ENCODE measurements at places on chromosomes 13 and 19. TPM values are rescaled to one million over a fixed set of nuclear protein-coding genes. Genes with fewer than 3 reads are reported as not detected.

PNMA8C gene
- total RNA-seq = not detected

OVOL3 gene
- not detected for total RNA-seq

SMIM44 gene
- 1.7 TPM for total RNA-seq

DENND1C gene
- total RNA-seq = 1.4 TPM

TEX26 gene
- not detected for total RNA-seq

CTXN1 gene
- 37.1 TPM for total RNA-seq

KLK15 gene
- total RNA-seq = 4.0 TPM

ZNF568 gene
- 9.2 TPM for total RNA-seq

DNA sequence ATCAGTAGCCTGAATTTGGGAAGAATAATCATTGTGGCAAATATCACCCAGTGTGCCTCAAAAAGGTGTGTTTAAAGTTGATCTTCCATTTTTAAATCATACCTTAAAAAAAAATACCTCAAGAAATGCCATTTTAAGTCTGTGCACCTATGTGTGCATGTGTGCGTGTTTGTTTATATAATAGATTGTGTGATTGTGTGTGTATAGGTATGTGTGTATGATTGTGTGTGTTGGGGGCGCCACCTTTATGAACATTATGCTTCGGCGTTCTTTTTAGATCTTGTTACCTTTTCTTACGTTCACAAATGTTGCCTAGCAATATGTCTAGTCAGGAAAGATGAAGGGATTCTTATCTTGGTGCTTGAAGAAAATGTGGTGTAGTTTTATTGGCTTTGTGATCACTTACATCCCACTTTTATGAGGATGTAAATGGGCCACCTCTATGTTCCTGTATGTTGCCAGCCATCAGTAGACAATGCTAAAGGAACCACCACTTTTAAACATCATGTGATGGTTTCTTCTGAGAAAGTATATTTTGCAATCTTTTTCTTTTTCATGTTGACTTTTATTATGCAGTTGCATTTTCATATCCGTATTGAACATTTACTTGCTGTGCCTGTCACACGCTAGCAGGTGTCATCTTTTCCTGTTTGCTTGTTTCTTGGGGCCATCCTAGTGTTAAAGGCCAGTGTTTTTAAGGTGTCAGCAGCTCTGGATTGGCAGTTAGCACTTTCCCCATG lies 2.2 kb upstream of the IRS2 start:
- H3K4me1 ChIP-seq = peaks cover 7% of the 10 kb centered on the region
- H3K36me3 ChIP-seq = peaks cover 1% of the 10 kb centered on the region

DNA sequence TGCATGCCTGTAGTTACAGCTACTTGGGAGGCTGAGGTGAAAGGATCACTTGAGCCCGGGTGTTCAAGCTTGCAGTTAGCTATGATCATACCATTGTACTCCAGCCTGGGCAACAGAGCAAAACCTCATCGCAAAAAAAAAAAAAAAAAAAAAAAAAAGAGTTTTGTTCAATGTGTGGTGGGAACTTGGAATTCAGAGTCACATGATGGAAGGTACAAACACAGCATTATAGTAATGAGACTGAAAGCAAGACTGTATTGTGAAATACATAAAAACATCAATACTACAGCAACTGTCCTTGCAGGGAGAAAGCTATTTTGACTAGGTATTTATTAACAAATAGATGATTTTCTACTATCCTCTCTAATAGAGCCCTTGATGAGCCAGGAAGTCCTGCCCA lies 393.2 kb downstream of the DLEU7 start:
- H3K27ac ChIP-seq = no peak overlapping the region
- no peaks in the 10 kb centered on the region for H3K4me1 ChIP-seq
- no peak overlapping the region for H3K4me3 ChIP-seq
- no peaks in the 10 kb centered on the region for H3K36me3 ChIP-seq

DNA sequence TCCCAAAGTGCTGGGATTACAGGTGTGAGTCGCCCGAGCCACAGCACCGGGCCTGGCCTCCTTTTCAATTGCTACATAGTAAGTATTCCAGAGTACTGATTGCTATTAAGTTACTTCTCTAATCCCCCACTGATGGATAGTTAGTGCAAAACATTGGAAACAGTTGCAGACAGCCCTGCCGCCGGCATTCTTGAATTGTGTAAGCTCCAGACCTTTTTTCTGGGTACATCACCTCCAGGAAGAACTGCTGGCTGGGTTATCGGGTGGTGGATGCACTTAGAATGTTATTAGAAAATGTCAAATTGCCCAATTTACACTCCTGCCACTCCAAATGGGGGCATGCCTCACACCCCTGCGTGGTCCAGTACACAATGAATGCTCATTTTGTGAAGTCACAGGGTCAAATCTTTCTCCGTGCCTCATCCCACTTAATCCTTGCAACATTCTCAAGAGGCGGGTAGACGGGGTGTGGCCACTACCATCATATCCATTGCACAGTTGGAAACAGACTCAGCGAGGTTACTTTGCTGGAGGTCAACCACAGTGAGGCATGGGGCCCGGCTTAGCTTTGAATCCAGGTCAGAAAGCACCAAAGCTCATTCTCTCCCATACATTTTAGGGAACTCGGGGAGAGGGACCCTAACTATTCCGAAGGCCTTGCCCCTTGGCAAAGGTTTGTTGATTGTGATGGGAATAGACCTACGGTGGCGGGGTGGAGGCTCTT lies 1.0 kb upstream of the KDM4B start:
- peak overlapping the region; percentile 56 for H3K27ac ChIP-seq
- H3K36me3 ChIP-seq = no peaks in the 10 kb centered on the region
- peak overlapping the region; percentile 10 for H3K4me3 ChIP-seq
- no peaks in the 10 kb centered on the region for H3K27me3 ChIP-seq
- DNase-seq = no peak

- H3K36me3 ChIP-seq = no peaks in the 10 kb centered on the region
- no peak for DNase-seq
- no peaks in the 10 kb centered on the region for H3K4me1 ChIP-seq
- no peaks in the 10 kb centered on the region for H3K27me3 ChIP-seq
- peak overlapping the region; percentile 44 for H3K4me3 ChIP-seq
Observed at GRCh38 chr19:41219924-41220567, 1.0 kb downstream of the AXL start.

- no peaks in the 10 kb centered on the region for H3K36me3 ChIP-seq
- H3K4me1 ChIP-seq = no peaks in the 10 kb centered on the region
- no peaks in the 10 kb centered on the region for H3K27me3 ChIP-seq
- H3K4me3 ChIP-seq = no peak overlapping the region
- H3K27ac ChIP-seq = no peak overlapping the region
Observed at GRCh38 chr13:94993616-94994015, 281.3 kb upstream of the SOX21 start.

DNA sequence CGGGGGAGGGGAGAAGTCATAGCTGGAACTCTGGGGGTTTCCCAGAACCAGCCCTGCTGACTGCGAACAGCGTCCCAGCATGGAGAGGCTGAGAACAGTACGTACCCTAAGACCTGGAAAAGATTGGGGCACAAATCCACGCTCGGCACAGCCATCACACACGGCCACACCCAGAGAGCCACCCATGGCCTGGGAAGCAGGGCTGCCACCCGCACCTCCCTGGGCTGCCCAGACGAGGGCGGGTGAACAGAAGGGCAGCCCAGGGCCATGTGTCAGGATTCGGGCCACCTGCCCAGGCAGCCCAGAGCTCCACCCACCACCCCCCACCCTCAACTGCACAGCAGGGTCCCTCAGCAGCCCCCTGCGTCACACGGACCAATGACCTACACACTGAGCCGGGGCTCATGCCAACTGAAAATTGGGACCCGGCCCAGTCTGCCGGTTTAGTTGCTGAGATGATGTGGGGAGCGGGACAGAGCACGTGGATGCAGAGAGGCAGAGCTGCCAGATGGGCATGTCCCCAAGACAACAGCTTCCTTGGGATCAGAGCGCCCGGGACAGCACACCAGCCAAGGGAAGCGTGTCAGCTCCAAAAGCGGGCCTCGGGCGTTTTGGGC lies 8.5 kb downstream of the UBXN6 start:
- H3K27ac ChIP-seq = peak overlapping the region; percentile 67
- H3K36me3 ChIP-seq = peaks cover 40% of the 10 kb centered on the region
- H3K27me3 ChIP-seq = no peaks in the 10 kb centered on the region
- DNase-seq = peak; percentile 89
- H3K4me3 ChIP-seq = no peak overlapping the region

DNA sequence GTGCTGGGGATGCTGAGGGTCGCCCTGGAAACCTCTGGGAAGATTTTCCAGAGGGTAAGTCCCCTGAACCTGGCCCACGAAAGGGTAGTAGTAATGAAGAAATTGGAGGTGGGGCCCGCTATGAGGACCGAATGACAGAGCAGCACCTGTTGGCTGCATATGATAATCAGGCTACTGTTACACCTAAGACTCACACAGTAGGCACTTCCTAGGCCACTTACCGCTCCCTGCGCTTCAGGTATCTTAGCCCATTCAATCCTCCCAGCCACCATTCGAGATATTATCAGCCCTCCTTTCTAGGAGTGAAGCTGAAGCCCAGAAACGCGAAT lies 4.3 kb upstream of the LRFN3 start:
- H3K4me3 ChIP-seq = no peak overlapping the region
- no peaks in the 10 kb centered on the region for H3K27me3 ChIP-seq
- no peak overlapping the region for H3K27ac ChIP-seq
- DNase-seq = no peak

- DNase-seq = no peak
- no peak overlapping the region for H3K27ac ChIP-seq
- H3K4me1 ChIP-seq = no peaks in the 10 kb centered on the region
- H3K27me3 ChIP-seq = no peaks in the 10 kb centered on the region
- no peaks in the 10 kb centered on the region for H3K36me3 ChIP-seq
Observed at GRCh38 chr13:72379581-72379980, 347.8 kb downstream of the MZT1 start.

- H3K4me3 ChIP-seq = no peak overlapping the region
- DNase-seq = no peak
- no peaks in the 10 kb centered on the region for H3K27me3 ChIP-seq
- H3K36me3 ChIP-seq = no peaks in the 10 kb centered on the region
- H3K4me1 ChIP-seq = no peaks in the 10 kb centered on the region
- H3K27ac ChIP-seq = no peak overlapping the region
Observed at GRCh38 chr13:58579468-58579867, 947.9 kb downstream of the PCDH17 start.

DNA sequence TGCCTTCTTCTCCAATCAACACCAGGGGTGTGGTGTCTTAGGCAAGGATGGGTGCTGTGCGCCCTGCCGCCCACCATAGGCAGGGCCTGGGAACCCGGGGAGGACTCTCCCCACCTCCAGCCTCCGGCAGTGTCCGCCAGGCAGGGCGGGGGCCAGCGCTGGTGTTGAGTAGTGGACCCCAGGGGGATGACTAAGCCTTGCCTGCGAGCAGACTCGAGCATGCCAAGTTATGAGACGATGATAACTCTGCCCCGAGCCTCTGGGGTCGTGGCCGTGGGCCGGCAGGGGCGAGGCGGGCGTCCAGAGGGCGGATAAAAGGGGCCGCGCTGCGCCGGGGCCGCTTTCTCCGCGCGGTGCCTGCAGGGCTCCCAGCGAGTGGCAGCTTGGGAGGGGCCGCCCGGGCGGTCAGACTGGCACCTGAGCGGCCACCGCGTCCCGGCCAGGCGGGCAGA lies at the start of gene MEDAG:
TSS of gene MEDAG (plus strand) at position 340 of the 452 bp plus-strand sequence. CDS start 245 bp downstream, outside the sequence.
- no peak for DNase-seq
- no peaks in the 10 kb centered on the region for H3K36me3 ChIP-seq
- peak within 1 kb of the TSS; percentile 13 for H3K4me3 ChIP-seq
- H3K27ac ChIP-seq = no peak within 1 kb of the TSS
- H3K27me3 ChIP-seq = peaks cover 14% of the 10 kb centered on the region

DNA sequence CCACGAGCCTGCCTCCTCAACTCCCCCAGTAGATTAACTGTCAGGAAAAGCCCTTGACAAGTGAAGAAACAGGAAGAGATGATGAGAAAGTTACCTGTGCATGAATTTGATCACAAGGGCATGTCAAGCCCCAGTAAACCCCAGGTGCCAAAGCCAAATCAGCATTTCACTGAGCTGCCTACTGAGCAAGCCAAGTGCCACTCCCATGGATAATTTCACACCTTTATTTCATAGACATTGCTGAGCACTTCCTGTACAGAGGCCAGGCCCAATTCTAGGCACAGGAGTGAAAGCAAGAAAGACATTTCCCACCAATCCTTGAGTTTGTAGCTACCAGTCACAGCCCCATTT lies 2.4 kb downstream of the GADD45GIP1 start:
- H3K4me1 ChIP-seq = peaks cover 6% of the 10 kb centered on the region
- no peak for DNase-seq
- H3K4me3 ChIP-seq = no peak overlapping the region
- peaks cover 16% of the 10 kb centered on the region for H3K36me3 ChIP-seq
- H3K27ac ChIP-seq = no peak overlapping the region
- H3K27me3 ChIP-seq = no peaks in the 10 kb centered on the region

- peaks cover 14% of the 10 kb centered on the region for H3K4me1 ChIP-seq
- no peak for DNase-seq
- no peaks in the 10 kb centered on the region for H3K36me3 ChIP-seq
- H3K27ac ChIP-seq = no peak overlapping the region
- no peak overlapping the region for H3K4me3 ChIP-seq
Observed at GRCh38 chr19:17331045-17331558, 3.6 kb downstream of the ANO8 start.

DNA sequence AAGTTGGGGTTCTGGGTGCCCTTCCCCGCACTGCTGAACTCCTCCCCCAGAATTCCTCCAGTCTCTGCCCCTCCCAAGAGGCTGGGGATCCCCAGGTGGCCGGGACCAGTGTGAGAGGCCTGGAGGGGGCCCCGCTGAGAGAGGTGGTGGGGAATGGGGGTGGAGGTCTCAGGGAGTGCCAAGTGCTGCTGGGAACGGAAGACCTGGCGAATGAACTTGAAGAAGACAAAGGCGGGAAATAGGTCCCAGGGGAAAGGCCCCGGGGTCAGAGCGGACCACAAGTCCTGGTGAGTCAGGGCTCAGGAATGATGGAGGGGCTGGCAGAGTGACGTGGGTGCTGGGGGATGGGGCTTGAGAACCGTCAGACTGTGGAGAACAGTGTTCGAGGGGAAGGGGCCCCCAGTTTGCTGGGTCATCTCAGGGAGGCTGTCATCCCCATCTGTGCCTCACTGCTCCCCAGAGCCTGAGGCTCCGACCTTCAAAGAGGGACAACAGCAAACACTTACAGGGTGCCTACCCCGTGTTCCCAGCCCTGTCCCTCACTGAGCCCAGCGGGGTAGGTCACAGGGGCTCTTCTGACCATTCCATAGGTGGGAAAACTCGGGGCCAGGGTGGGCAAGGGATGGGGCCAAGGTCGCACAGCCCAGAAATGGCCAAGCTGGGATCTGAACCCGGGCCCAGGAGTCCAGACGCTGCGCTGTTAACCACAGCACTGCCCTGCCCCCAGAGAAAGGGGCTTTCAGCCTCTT lies 16.0 kb upstream of the SEMA6B start:
- no peak for DNase-seq
- no peak overlapping the region for H3K27ac ChIP-seq
- no peaks in the 10 kb centered on the region for H3K36me3 ChIP-seq
- H3K4me1 ChIP-seq = no peaks in the 10 kb centered on the region
- H3K27me3 ChIP-seq = peaks cover 4% of the 10 kb centered on the region

GRCh38 chr13:31903111-31903815 lies 128.3 kb upstream of the FRY start:
- no peak overlapping the region for H3K4me3 ChIP-seq
- H3K27me3 ChIP-seq = no peaks in the 10 kb centered on the region
- DNase-seq = no peak
- no peaks in the 10 kb centered on the region for H3K4me1 ChIP-seq

All from prostate gland (tissue), 2 donors.